ENCODE measurements at places on chromosomes 1 and 21. TPM values are rescaled to one million over a fixed set of nuclear protein-coding genes. Genes with fewer than 3 reads are reported as not detected.

DNA sequence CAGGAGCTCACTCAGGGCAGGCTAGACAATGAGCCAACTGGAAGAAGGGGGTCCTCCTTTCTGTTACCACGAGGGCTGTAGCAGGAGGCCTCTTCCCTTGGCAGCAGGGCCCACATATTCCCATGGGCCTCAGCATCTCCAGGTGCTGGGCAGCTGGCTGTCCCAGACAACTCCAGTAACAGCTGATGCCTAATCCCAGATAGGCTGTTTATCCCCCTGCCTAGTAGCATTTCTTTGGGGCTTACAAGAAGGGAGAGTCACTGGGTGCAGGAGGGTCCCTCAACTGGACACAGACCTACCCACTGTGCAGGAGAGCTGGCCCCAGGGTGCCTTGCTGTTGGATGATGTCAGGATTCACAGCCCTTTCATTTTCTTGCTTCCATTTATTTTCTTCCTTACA, 278.2 kb downstream of the DSCAM start:
- DNase-seq: no peak

Gene SETDB1
- total RNA-seq: 32.9 TPM

DNA sequence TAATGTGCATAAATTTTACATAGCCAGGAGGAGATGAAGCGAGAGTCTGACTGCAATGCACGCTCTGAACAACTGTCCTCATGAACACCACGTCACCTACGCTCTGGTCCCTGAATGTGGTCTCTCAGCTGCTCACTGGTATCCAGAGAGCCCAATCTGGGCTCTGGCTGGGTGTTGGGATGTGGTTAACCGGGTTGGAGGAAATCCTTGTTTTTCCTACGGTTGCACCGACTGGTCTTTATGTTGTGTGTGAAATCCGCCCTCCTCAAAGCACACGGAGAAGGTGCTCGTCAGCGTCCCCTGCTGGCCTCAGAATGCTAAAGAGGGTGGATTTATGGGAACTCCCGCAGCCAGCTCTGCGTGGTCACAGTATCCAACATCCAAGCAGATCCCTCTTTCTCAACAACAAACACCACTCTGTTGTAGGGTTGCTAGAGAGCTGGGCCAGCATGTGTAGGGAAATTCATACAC, 51.8 kb upstream of the FAM89A start:
- peak; percentile 56 for DNase-seq

DNA sequence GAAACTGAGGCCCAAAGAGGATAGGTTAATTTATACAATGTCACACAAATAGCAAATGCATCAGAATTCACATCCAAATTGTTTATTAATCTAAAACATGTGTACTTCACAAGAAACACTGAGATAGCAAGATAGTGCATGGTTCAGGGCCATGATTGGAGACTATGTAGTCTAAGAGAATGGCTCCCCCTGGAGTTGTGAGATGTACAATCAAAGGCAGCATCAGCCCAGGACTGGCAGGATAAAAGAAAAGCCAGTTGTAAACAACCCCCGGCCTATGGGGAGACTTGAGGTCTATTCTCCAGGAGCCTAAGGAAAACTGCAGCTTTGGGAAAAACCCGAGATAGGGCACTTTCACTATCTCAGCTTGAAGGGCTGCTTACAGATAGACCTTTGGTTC, 511.0 kb downstream of the OMA1 start:
- no peak for DNase-seq

Gene NEK2
- 18.5 TPM for total RNA-seq

Gene TAS1R3
- total RNA-seq: 0.25 TPM

Gene KCNJ9
- total RNA-seq: not detected

DNA sequence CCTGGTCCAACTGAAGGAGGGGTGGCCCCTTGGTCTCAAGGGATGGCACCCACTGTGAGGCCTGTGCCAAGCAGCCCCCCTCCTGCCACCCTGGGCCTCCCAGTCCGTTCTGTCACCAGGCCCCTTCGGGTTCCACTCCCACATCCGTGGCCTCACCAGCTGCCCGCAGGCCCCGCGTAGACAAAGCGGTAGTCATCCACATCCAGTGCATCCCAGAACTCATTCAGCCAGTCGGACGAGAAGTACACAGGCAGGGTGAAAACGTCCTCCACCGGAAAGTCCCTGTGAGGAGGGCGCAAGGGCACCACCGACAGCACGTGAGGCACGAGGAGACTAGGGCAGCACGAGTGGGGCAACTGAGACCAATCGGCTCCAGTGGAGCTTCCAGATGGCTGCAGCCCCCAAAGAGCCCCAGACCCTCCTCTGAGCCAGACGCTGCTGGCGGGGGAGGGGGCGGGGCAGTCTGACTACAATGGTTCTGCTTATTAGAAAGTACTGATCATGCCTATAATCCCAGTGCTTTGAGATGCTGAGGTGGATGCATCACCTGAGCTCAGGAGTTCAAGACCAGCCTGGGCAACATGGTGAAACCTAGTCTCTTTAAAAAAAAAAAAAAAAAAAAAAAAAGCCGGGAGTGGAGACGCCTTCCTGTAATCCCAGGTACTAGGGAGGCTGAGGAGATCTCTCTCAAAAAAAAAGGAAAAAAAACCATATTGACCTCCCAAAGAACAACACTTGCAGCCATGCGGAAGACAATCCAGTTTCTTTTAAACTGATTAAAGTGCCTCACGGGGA, 1.2 kb downstream of the JMJD4 start:
- DNase-seq: no peak

DNA sequence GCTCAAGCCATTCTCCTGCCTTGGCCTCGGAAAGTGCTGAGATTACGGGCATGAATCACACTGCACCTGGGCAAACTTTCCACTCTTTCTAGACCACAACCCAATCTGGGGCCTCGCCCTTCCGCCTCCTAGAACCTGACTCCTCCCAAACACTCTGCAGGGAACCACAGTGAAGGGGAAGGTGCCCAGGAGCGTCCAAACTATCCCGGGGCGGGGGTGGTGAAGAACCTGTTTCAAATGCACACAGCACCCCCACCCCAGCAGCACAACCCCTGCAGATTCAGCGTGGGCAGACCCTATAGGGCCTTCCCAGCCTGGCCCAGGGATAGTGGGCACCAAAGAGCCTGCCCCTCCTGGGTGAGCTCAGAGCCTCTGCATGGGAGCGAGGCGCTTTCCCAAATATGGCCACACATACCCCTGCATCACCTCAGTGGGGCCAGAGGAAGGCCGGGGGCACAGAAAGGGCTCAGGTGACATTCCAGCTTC, 86.9 kb downstream of the STUM start:
- no peak for DNase-seq

GRCh38 chr1:69055194-69055593, 512.5 kb upstream of the LRRC7 start:
- no peak for DNase-seq

GRCh38 chr1:228073857-228074545, 8.5 kb upstream of the ARF1 start:
- DNase-seq: no peak

GRCh38 chr1:228802386-228803220, 67.3 kb downstream of the RHOU start:
- DNase-seq: no peak

Gene ERMAP
- 7.6 TPM for total RNA-seq
